ENCODE measurements at places on chromosomes 3 and 15.

- no peak for DNase-seq
These were observed 143.8 kb downstream of the ATP10A start for GRCh38 chr15:25719101-25719985.

- DNase-seq = no peak
These were observed 30.2 kb downstream of the CHCHD6 start for GRCh38 chr3:126734106-126734723.

- peak; percentile 1 for DNase-seq
These were observed 1.2 kb downstream of the BNC1 start for GRCh38 chr15:83283138-83283812.

DNA sequence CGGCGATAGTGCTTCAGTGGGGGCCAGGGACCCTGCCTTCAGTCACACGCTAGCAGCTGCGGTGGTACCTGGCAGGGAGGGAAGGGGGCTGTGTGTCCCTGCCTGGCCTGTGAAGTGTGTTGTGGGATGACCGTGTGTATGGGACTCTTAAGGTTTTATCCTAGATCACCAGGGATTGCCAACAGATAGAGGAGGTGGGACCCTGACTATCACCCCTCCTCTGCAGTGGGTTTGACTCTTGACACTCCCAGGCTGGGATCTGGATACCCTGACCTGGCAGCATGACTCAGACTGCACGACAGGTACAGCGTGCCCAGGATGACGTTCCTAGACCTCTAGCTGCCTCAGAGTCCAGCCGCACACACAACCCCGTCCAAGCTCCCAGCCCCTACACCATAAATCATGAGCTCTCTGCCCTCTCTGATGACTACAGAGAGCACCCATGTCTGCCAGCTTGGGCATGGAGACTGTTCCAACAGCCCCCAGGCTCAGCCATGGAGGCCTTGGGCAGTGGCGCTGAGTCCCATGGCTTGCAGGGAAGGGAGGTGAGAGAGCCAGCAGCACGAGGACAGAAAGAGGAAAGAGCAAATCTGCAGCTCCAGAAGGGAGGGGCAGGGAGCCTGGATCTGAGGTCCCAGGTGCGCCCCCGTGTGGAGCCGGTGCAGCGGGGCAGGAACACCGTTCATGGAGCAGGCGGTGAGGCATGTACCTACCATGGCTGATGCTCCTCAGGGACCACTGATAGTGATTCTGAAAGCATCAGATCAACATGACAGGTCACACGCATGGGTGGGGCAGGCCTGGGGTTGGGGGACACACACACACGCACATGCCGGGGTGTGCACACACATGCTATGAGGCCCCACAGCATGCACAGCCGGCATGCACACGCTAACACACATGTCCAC, 71.0 kb downstream of the ADAMTS7 start:
- DNase-seq = no peak

DNA sequence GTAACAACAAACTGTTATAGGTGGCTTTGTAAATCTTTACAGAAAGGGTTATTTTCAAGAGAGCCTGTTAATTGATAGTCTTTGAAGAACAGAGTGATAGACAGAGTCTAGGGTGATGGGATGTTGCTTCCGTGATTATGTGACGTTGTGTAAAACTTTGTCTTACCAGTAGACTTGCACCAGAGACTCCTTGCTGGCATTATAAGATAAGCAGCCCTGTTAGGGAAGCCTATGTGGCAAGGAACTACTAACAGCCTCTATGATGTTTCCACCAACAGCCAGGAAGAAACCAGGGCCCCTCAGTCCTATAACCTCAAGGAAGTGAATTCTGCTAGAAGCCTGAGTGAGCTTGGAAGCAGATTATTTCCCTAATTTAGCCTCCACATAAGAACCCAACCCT, 18.9 kb downstream of the STT3B start:
- no peak for DNase-seq

GRCh38 chr15:38895326-38896255, 331.0 kb upstream of the RASGRP1 start:
- DNase-seq = no peak

DNA sequence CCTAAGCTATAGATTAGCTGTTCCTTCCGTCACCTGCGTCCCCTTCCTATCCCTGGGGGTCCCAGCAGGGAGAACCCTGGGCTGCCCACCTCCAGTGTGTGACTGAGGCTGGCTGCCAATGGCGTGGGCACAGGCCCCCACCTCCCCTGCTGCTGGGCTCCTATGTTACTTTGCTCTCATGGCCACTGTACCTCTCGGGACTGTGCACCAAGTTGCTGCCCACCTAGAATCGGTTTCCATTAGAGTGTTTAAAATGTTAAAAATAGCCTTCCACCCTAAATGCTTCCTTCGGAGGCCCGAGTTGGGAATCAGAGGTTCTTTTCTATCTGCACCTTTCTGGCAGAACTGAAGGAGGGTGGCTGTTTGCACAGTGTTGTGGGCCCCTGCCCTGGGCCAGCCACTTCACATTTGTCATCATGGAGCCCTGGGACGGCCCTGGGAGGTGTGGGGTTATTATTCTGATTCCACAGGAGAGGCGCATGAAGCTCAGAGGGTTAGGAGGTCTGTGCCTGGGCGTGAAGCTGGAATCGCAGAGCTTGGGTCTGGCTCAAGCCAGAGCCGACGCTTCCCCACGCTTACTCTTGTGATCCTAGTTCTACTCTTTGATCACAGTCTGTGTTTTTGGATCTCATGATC, 29.1 kb downstream of the IRAK2 start:
- DNase-seq = no peak

GRCh38 chr3:126021702-126022101, 52.7 kb downstream of the ROPN1B start:
- no peak for DNase-seq

GRCh38 chr3:25655659-25656058, 9.0 kb downstream of the TOP2B start:
- no peak for DNase-seq

DNA sequence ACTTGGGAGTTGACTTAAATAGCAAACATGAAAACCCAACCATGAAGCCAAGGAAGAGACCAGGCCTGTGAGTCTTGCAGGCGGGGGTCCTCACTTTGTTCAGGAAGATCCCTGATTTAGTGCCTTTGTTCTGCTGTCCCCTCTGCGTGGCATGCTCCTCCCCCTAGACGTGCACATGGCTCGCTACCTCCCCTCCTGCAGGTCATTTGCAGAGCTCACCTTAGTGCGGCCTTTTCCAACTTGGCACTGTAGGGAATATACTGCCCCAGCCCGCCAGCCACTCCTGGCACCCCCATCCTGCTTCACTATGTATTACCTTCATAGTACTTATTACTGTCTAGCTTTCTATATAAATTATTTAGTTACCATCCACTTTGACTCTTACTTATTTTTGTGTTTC, 18.3 kb downstream of the GXYLT2 start:
- DNase-seq = no peak

DNA sequence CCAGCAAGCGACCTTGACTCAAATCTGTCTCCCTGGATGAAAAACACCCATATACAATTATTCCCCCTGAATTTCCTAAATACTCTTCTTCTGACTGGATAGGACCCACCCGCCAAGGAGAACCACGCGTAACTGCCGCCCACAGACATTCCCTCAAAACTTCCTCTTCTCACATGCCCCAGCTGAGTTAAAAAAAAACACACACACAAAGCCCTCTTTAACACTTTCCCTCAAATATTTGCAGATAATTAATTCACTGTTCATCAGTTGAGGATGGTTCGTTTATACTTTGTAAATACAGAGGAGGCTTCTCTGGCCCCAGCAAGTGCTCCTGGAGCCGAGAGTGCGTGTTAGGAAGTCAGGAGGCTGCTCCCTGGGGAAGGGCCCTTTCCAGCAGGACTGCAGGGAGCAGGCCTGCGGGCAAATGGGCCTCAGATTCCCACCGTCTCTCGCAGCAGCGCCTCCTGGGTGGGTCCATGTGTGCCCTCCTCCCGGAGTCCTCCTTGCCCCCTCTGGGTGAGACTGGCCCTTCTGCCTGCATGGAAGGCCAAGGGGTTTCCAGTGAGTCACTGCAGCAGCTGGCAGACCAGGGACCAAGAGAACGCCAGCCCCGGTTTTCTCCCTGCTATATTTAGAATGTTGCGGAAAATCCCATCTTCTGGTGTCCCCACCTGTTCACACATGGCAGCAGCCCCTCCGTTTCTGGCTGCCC, 46.8 kb downstream of the MGLL start:
- DNase-seq = no peak

DNA sequence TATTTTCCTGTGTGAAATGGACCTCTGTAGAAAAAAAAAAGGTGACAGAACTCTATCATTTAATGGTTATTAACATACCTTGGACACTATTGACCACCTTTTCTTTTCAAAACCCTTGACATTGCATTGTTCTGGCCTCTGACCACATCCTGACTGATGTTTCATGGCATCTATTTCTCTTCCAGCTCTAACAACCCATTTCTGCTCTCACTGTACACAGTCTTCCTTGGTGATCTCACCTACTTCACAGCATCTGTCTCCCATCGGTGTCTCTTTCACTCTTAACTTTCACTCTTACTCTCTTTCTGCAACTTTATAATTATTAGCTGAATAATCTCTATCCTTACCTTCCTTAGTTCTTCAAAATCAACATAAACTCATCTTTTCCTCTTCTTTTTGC, 217.4 kb upstream of the CD96 start:
- DNase-seq = no peak

DNA sequence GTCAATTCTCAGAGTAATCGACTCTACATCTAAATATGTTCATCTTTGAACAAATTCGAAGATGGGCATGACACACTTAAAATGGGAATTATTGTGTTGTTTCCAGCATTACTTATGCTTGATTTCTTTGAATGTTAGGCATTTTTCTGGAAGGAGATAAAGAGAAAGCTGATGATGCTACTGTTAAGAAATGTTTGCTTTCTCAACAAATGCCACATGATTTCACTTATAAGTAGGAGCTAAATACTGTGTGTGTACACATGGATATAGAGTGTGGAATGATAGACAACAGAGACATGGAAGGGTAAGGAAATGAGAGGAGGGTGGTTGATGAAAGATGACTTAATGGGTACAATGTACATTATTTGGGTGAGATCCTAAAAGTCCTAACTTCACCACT, 400.9 kb downstream of the TBL1XR1 start:
- no peak for DNase-seq

DNA sequence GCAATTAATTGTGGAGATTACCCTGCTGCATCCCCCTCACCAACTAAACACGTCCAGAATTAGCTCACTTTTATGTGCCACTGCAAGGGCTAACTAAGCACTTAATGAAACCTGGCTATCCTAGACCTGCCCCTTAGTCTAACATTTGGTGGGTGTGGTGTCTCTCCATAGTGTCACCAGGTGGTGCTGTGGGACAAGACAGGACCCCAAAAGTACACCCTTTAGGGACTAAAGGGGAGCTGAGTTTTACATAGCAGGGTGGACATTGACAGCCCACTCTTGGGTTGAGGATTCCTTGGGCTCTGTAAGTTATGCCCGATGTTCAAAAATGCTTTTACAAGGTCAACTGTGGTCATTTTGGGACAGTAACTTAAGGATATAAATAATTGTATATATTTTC, 5.7 kb downstream of the DUT start:
- DNase-seq = no peak

- no peak for DNase-seq
These were observed 66.6 kb downstream of the ARPP21 start for GRCh38 chr3:35705904-35706303.

DNA sequence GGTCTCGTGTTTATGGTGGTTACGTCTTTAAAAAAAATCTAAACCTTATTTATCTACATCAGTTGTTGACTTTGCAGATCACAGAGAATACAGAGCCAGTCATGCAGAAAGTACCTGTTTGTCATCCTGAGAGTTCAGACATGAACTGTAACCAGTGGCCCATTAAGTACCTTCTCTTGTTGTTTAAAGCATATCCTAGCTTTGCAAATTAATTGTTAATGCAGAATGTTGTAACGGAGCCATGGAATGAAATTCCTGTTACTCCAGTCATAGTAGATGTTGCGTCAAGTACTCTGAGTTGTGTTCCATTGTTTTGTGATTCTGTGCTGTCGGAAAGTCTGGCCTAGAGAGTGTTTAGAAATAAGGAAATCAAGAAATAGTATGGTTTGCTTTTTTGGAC, 205.2 kb downstream of the RBMS3 start:
- DNase-seq = no peak

- no peak for DNase-seq
These were observed 5.9 kb downstream of the ATOSA start for GRCh38 chr15:52673312-52673711.

- DNase-seq = no peak
These were observed 59.7 kb downstream of the ITPR1 start for GRCh38 chr3:4552811-4553210.

DNA sequence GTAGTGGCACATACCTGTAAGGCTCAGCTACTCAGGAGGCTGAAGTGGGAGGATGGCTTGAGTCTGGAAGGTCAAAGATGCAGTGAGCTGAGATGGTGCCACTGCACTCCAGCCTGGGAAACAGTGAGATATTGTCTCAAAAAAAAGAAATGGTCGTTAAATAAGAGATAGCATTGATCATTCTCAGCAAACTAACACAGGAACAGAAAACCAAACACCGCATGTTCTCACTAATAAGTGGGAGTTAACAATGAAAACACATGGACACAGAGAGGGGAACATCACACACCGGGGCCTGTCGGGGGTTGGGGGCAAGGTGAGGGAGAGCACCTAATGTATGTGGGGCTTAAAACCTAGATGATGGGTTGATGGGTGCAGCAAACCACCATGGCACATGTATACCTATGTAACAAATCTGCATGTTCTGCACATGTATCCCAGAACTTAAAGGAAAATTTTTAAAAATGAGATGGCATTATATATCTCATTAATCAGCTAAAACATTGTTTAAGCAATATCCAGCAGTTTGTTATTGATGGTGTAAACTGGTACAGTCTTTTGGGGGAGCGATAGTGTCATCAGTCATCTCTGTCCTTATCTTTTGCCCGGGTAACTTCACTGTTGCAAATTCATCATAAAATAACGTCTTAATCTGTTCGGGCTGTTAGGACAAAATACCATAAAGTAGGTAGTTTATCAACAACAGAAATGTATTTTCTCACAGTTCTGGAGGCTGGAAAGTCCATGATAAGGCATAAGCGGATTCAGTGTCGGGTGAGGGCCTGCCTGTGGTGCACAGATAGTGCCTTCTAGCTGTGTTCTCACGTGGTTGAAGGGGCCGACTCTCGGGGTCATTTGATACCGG, 1.7 kb upstream of the MAN2A2 start:
- DNase-seq = no peak
